Right ventricle myocardium superior (tissue), 1 donor: ENCODE measurements at places on chromosomes 16 and 17.
A peak's percentile ranks its signal among the peaks of the same experiment; 100 is the strongest.

GRCh38 chr16:1839554-1839953 lies 12.5 kb downstream of the FAHD1 start:
- no peak for DNase-seq

DNA sequence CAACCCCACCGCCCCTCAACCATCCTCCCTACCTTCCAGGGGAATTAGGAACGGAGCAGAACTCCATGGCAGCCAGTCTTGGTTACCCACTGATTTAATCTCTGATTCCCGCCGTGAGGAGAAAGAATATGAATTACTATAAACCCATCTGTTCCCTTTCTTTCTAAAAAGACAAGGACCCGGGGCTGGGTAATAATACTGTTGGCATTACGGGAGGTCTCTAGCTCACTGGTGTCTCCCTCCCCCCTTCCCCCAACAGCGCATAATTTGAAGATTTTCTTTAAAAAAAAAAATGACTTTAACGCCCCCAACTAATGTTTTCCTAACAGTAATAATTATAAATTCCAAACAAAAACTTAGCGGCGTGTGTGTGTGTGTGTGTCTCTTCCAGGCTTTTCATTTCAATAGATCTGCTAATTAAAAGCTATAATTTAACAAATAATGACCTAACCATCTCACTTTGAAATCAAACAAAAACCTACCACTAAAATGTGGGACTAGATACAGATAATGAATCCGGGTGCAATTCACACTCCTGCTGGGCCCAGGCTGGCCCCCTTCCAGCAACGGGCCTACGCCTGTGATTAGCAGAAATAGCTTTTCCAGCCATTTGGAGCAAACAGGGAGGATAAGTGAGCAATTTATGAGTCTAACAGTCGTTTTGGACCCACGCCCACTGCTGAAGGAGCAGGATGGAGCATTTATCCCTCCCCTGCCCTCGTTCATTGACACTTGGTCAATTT lies 18.2 kb upstream of the BHLHA9 start:
- DNase-seq, result peak; percentile 55

- no peak for DNase-seq
These were observed 41.9 kb upstream of the TMEM132E start for GRCh38 chr17:34537445-34537844.

DNA sequence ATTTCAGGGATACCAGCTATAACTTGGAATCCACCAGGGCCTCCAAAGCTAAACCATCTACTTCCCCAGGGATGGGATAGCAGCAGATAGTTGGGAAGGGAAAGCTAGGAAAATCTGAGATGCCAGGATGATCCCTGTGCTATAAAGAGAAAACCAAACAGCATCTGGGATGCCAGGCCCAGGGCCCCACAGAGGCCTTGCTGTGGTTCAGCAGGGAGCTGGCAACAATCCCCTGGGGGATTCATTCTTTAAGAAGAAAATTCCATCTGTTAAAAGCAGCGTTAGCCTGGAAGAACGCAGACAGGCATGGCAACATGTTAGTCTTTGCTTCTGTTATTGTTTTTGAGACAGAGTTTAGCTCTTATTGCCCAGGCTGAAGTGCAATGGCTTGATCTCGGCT lies 16.6 kb downstream of the MYO18A start:
- DNase-seq, result no peak

GRCh38 chr17:2705888-2706795 lies 5.4 kb downstream of the CLUH start:
- peak; percentile 39 for DNase-seq

DNA sequence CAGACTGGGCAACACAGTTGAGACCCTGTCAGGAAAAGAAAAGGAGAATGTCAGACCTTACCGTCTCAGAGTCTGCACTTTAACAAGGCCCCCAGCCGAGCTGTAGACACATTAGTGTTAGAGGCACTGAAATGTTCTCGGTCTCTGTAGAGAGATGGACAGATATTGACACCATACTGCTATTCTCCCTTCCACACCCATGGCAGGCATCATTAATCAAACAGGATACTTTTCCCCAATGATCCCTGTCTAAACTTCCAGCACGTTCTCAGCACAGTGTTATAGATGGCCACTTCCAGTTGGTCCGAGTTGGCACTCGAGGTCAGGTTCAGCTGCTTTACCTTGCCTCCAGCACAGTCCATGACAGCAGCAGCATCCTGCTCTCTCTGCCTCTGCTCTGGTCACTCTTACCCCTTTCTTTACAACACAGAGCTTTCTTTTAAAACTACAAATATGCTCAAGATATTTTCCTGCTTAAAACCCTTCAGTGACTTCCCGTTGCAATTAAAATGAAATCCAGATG lies 251.6 kb downstream of the SNX29 start:
- no peak for DNase-seq

- peak; percentile 35 for DNase-seq
These were observed 146.1 kb upstream of the TOM1L1 start for GRCh38 chr17:54754560-54754959.

- DNase-seq, result no peak
These were observed 11.9 kb downstream of the CAMKK1 start for GRCh38 chr17:3880983-3881382.

DNA sequence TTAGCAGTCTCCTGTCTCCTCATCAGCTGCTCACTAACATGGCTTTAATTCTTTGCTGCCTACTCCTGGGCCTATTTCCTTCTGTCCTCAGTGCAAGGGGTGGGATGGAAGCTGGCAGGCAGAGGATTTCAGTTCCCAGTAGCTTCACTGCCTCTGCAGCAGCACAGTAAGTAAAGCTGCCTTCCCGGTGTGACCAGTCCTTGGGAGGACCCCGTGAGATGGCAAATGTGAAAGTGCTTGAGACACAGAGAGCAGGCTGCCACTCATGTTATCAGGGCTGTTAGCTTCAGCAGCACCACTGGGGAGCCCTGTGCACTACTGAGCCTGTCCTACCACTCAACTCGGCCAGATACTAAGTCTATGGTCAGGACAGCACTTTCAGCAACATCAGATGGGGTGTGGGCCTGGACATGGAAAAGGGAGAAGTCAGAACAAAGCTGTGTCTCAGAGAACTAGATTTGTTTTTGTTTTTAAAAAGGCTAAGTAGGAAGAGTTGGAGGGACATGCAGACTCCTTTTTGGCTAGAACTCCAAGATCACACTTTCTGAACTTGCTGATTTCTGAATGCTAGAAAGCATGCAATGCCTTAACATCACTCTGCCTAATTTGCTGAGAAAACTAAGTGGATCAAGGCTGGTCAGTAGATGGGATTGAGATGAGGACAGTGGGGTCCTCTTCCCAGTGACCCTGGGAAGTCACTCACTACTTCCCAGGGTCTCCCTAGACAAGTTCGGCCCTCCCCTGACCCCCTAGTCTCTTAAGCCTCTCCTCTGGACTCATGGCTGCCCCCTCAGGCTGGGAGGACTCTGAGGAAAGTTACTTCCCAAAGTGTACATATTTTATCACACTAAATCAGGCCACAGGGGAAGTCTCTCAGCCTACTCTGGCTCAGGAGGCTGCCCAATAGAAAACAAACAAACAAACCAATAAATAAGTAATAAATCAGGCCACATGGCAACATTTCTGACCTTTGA lies 1.1 kb downstream of the ACSF2 start:
- peak; percentile 46 for DNase-seq

- DNase-seq, result peak; percentile 31
These were observed 6.1 kb upstream of the KRTAP2-4 start for GRCh38 chr17:41071606-41072360.

GRCh38 chr16:77531752-77532151 lies 96.9 kb upstream of the ADAMTS18 start:
- DNase-seq, result no peak

DNA sequence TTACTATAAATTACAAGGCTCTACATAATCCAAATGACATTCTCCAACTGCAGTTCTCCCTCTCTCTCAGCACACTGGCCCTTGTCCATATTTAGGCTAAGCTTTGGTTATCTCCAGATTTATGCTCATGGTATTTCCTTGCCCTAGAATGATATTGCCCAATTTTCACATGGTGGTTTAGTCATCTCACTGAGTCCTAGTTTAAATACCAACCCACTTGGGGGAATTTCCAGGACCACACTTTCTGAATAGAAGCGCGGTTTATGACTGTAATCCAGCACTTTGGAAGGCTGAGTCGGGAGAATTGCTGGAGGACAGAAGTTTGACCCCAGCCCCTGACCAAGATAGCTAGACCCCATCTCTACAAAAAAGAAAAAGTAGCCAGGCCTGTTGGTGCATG lies 280.1 kb upstream of the MON1B start:
- DNase-seq, result no peak

DNA sequence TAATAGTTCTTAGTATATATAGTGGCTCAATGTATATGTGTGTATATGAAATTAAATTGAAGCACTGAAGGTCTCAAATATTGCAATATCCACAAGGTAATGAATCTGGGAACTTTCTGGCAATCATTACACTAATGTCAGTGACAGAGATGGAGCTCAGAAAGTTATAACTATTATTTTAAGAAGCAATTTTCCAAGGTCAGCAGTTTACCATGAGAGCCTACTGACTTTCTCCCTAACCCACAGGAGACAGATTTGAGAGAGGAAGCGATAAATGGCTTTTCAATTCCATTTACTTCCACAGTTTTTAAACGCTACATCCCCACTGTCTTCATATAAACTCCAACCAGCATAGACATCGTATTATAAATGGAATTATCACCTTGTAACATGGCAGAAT lies 92.9 kb downstream of the PCTP start:
- no peak for DNase-seq

DNA sequence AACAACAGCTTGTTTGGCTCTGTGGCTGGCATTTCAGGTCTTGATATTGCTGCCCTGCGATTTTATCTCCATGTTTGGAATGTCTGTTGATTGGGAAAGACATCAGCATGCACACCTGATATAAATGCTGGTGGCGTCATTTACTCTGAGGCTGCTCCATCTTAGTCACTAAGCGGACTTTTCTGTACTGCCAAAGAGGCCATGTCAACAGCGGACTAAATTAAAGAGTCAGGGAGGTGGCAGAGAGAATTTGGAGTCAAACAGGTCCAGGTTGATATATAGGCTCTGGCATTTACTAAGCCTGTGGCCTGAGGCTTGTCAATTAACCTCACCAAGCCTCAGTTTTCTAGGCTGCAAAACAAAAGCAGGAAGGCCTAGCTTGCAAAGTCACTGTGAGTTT lies 6.2 kb downstream of the RBFOX1 start:
- no peak for DNase-seq

GRCh38 chr16:7335991-7336634 lies 3.5 kb downstream of the RBFOX1 start:
- no peak for DNase-seq

GRCh38 chr17:72838068-72838467 lies 254.4 kb downstream of the SLC39A11 start:
- DNase-seq, result no peak

DNA sequence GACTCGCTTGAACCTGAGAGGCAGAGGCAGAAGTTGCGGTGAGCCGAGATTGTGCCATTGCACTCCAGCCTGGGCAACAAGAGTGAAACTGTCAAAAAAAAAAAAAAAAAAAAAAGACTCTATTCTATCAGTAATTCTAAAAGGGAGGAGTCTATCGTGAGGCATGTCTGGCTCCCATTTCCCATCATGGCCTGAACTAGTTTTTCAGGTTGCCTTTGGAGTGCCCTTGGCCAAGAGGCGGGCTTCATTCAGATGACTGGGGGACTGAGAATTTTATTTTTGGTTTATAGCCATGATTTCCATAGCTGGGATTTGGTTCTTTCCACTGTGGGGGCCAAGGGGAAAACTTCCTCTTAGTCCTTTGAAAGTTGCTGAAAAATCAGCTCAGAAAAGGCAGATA lies 3.5 kb upstream of the SNX29 start:
- DNase-seq, result no peak

DNA sequence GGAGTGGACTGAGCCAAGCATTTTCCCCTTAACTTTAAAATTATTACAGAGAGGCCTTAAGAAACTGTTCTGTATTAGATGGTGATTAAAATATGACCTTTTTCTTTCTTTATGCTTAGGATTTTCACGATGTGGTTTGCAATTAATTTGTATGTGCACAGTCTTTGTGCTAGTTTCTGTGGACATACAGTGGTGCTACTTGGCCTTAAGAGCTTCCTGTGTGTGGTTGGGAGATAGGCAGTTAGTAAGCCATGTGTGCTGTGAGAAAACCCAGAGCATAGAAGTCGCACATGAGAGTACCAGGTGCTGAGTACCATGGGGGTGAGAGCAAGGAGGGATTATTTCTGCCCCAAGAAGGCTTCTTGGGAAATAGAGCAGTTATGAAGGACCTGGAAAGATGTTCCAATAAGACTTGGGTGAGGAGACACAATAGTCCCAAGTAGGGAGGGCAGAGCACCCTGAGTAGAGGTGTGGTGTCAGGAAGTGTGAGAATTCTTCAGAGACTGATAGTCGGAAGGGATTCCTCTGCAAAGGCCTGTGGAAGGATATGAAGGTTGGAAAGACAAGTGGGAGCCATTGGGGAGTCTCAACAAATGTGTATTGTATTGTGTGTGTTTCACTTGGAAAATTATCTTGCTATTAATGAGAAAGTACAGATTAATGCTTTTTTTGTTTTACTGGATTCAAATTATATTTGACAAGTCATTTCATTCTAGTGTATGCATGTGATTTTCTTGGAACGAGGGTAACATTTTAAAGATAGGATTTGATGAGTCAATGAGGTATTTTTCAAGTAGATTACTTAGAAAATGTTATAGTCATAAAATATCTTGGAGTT lies 239.9 kb downstream of the PRKCA start:
- no peak for DNase-seq

DNA sequence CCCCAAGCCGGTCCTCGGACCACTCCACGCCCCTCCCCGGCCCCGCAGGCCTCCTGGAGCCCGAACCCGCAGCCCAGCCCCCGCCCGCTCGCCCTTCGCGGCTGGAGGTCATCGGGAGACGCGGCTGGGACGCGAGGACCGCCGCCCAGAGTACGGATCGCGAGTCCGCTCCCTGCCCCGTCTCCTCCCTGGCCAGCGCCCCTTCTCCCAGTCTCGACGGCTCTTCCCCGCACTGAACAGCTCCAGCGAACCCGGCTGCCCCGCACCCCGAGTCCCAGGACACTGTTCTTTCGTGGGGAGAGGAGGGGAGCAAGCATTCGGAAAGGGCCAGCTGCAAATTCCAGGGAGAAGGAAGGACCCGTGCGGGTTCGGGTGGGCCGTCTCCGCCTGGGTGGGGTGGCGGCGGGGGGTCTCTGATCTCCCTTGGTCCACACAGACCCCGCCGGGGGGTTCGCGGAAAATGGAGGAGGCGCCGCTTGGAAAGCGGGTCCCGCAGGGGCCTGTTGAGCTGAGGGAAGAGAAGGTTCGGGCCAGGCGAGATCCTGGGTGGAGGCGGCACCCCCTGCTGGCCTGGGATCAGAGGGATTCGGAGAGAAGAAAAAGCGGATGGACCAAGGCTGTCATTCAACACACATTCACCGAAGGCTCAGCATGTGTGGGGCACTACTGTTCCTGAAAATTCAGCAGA lies 632 bp upstream of the RTN4RL1 start:
- DNase-seq, result peak; percentile 85

GRCh38 chr17:74268558-74268957 lies 5.5 kb upstream of the DNAI2 start:
- DNase-seq, result no peak

- no peak for DNase-seq
These were observed 33.5 kb downstream of the KANSL1 start for GRCh38 chr17:46159686-46160085.

GRCh38 chr16:6146874-6147425 lies 1049.4 kb upstream of the EEF2KMT start:
- no peak for DNase-seq

- no peak for DNase-seq
These were observed 1.3 kb downstream of the METTL23 start for GRCh38 chr17:76727745-76728456.
